ENCODE measurements at places on chromosomes 6 and 20. TPM values are rescaled to one million over a fixed set of nuclear protein-coding genes. Genes with fewer than 3 reads are reported as not detected.

BIRC7 gene
- total RNA-seq, result not detected

CRISP2 gene
- total RNA-seq, result not detected

IL20RA gene
- 0.88 TPM for total RNA-seq

TNNC2 gene
- 0.59 TPM for total RNA-seq

ENPP4 gene
- total RNA-seq, result 6.8 TPM

VSX1 gene
- not detected for total RNA-seq

LAMA4 gene
- total RNA-seq, result 300 TPM

KIF13A gene
- total RNA-seq, result 21.2 TPM

SHLD1 gene
- 9.7 TPM for total RNA-seq

GRCh38 chr6:148364056-148364824, 21.6 kb downstream of the SASH1 start:
- H3K4me1 ChIP-seq, result no peaks in the 10 kb centered on the region
- peak; percentile 37 for DNase-seq
- no peaks in the 10 kb centered on the region for H3K27me3 ChIP-seq
- no peaks in the 10 kb centered on the region for H3K36me3 ChIP-seq
- H3K27ac ChIP-seq, result peak overlapping the region; percentile 51

GRCh38 chr20:4953881-4954280, 47.4 kb downstream of the SLC23A2 start:
- H3K27ac ChIP-seq, result no peak overlapping the region
- H3K4me3 ChIP-seq, result no peak overlapping the region
- no peaks in the 10 kb centered on the region for H3K27me3 ChIP-seq
- no peaks in the 10 kb centered on the region for H3K4me1 ChIP-seq
- no peak for DNase-seq

GRCh38 chr20:63083831-63084562, 77.2 kb upstream of the BHLHE23 start:
- H3K36me3 ChIP-seq, result no peaks in the 10 kb centered on the region
- H3K4me1 ChIP-seq, result no peaks in the 10 kb centered on the region
- no peaks in the 10 kb centered on the region for H3K27me3 ChIP-seq

DNA sequence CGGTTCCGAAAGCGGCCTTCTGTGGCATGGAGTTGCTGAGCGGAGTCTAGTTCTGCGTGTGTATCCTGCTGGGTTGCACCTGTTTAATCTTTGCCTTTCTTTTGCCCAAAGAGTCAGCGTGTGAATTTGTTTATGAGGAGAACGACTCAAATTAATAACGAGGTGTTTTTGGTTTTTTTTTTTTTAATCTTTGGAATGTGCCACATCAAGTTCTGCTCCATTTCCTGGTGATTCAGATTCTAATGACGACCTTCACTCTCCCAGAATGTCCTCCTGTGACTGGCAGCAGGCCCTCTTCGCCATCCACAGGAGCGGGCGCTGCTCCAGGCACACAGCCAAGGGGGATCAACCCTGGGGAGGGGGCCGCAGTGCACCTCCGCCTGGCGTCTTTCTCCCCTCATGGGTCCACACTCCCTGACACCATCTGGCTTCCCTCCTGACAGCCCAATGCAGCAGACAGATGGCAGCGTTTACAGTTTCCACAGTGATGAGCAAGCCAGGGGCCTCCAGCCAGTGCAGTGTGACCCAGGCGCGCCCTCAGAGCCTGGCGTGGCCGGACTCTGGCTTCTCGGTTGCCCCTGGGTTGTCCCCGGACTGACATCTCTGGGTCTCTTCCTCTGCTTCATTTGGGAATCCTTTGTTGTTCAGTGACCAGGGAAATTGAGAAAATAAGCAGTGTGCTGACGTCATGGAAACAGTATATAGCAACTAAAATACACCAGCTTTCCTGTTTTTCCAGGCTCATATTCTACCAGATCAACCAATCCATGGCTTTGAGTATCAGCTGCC, 27.5 kb upstream of the AFDN start:
- H3K4me3 ChIP-seq, result no peak overlapping the region
- H3K36me3 ChIP-seq, result no peaks in the 10 kb centered on the region
- DNase-seq, result no peak
- no peaks in the 10 kb centered on the region for H3K4me1 ChIP-seq
- no peaks in the 10 kb centered on the region for H3K27me3 ChIP-seq

GRCh38 chr6:90406142-90406794, 109.6 kb upstream of the BACH2 start:
- no peak overlapping the region for H3K4me3 ChIP-seq
- H3K4me1 ChIP-seq, result no peaks in the 10 kb centered on the region
- DNase-seq, result no peak
- H3K36me3 ChIP-seq, result no peaks in the 10 kb centered on the region
- H3K27ac ChIP-seq, result no peak overlapping the region

GRCh38 chr6:136137008-136137692, 113.0 kb downstream of the MTFR2 start:
- H3K27ac ChIP-seq, result no peak overlapping the region
- no peaks in the 10 kb centered on the region for H3K4me1 ChIP-seq
- no peaks in the 10 kb centered on the region for H3K27me3 ChIP-seq
- H3K4me3 ChIP-seq, result no peak overlapping the region
- H3K36me3 ChIP-seq, result no peaks in the 10 kb centered on the region

DNA sequence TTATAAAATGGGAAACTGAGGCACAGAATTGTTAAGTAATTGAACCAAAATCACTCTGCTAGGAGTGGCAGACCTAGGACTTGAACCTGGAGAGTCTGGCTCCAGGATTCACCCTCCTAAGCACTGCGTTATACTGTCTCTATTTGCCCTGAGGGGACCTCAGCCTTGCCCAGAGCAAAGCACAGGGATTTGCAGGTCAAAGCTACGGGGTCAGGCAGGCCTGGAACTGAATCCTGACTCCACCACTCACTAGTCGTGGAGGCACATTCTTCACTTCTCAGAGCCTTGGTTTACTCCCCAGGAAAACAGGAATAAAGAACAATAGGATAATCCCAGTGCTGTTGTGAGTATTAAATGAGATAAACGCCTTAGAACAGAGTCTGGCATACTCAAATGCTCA, 19.4 kb downstream of the KCNK15 start:
- H3K27me3 ChIP-seq, result no peaks in the 10 kb centered on the region
- H3K27ac ChIP-seq, result no peak overlapping the region
- DNase-seq, result no peak

DNA sequence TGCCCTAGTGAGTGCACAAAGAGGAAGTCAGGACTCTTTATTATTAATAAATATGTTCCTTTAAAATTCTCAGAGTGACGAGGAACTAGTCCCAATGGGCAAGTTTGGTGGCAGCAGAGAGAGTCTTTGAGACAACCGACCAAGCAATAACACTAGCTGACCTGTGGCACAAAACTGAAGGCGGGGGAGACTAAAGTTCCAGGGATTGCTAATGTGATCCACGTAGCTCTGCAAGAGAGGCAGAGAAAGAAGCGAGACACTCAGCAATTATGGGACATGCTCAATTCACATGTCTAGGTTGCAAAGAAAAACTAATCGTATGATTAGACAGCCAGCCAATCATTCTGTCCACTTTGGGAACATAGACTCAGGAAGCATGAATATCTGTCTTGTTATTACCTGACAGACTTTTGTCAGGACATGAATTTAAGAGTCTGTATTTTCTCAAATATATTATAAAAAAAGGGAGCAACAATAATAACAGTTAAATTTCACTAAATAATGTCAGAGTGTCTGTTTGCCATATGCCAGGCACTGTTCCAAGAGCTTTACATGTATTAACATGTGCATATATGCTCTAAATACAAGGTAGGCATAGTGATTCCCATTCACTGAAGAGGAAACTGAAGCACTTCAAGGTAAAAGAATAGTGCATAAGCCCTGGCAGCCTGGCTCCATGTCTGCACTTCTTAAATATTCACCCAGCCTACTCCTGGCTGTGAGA, 81.0 kb downstream of the COL9A1 start:
- no peak for DNase-seq
- H3K4me1 ChIP-seq, result no peaks in the 10 kb centered on the region
- no peak overlapping the region for H3K4me3 ChIP-seq
- no peaks in the 10 kb centered on the region for H3K27me3 ChIP-seq
- H3K27ac ChIP-seq, result no peak overlapping the region
- H3K36me3 ChIP-seq, result no peaks in the 10 kb centered on the region

DNA sequence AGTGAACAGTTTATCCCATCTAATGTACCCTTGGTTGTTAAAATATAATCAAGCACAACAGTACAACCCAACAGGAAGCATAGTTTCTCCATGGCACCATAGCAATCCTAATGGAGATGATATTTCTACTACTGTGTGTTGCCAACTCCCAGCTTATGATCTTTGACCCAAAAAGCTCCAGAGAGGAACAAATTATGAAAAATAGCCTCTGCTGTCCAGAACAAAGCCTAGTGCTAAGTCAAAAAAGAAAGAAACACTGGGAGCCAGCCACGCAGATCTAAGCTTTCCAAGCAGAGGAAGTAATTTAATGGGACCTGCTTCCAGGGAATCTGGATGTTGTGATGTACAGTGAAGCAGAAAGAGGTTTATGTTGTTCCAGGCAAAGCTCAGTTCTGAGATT, 52.2 kb upstream of the TASP1 start:
- no peaks in the 10 kb centered on the region for H3K36me3 ChIP-seq
- DNase-seq, result no peak
- H3K27ac ChIP-seq, result no peak overlapping the region
- H3K27me3 ChIP-seq, result no peaks in the 10 kb centered on the region

DNA sequence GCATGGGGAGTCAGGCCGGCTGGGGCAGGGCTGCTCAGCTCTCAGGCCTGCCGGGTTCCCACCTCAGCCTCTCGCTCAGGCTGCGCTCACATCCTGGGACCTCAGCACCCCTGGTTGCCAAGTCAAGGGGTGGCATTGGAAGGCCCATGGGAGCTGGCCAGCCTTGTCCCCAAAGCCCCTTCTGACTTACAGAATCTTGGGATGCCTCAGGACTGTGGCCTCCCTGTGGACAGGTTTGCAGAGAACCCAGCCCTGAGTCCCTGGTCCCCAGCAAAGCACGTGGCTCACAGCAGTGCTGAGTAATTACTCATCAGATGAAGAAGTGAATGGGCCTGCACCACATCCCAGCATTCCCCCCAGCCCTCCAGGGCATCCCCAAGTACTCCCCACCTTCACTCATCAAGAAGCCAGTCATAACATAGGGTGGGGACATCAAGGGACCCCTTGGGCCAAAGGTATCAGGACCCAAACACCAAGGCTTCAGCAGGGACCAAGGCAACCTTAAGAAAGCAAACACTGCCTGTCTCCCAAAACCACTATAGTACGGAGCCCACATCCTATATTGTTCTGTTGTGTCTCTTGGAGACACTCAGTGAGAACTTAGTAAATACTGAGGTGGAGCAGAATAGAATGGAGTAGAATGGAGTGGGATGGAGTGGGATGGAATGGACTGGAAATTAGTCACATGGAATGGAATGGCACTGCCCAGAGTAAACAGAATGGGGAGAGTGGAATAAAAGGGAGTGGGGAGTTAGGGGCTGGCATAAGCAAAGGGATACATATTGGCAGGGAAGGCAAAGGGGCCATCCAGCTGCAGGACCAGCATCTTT, 3.6 kb downstream of the PGC start:
- H3K4me3 ChIP-seq, result no peak overlapping the region
- H3K4me1 ChIP-seq, result no peaks in the 10 kb centered on the region

DNA sequence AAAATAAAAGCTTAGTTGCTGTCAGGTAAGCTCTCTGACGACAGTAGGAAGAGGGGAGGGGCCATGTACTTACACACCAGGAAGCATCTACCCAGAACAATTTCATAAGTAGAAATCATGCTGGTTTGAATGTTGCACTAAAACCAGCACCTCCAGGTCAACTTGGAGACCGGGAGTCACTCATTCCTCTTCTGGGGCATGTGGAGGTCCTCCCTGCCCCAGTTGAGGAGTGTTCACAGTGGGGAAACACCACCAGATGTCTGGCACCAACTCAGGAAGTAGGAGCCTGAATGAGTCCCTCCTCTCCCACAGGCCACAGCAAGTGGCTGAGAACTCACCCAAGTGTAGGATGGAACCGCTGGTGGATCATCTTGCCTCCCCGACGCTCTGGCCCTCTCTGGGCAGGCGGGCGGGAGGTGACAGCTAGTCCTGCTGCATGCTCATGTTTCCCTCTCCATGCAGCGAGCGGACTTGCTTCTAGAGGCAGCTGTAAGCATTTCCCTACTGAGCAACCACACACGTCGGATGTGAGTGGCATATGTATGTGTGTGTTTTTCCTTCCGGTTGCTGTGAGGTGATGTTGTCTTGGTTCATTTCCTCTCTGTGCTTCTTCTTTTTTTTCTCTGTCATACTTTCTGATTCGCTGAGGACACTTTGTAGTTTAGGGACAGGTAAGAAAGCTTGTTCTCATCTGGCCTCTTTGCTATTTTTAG, 149.5 kb upstream of the NEDD9 start:
- H3K27ac ChIP-seq, result no peak overlapping the region
- no peak for DNase-seq
- no peaks in the 10 kb centered on the region for H3K36me3 ChIP-seq
- H3K4me1 ChIP-seq, result no peaks in the 10 kb centered on the region
- no peak overlapping the region for H3K4me3 ChIP-seq

DNA sequence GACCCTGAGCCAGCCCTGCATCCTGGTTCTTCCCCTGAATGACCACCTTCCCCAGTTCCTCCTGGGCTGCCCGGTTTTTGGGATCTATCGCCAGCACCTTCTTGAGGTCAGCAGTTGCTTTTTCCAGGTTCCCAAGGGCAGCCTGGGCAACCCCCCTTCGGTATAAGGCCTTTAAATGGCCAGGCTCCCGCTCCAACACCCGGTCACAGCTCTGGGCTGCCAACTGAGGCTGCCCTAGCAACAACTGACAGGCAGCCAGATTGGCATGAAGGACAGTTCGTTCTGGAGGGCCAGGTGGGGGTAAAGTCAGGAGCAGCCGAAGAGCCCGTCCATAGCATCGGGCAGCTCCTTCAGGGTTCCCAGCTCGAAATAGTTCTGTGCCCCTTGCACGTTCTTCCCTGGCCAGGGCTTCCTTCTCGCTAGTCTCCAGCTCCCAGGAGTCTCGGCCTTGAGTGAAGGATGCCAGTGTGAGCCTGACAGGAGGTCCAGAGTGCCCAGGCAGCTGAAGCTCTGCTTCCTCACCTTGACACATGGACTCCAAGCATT, 778 bp upstream of the ATF6B start:
- no peak for DNase-seq
- H3K27ac ChIP-seq, result peak overlapping the region; percentile 98
- no peaks in the 10 kb centered on the region for H3K27me3 ChIP-seq
- no peaks in the 10 kb centered on the region for H3K36me3 ChIP-seq
- H3K4me1 ChIP-seq, result no peaks in the 10 kb centered on the region
- H3K4me3 ChIP-seq, result peak overlapping the region; percentile 4

DNA sequence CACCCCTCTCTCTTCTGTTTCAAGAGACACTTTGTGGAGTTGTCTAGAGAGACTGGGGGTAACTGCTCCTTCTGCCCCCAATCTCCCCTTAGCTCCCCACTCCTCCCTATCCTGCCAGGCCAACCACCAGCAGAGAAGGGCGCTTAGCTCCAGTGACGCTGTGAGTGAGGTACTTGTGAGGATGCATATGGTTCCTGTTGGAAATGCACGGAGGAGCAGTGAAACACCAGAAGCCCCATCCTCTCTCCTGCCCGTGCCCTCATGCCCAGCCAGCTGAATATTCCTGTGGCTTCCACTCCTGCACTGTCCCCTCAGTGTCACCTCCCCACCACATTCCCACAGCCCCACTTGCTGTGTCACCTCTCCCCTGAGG, 11.9 kb downstream of the NT5E start:
- peak overlapping the region; percentile 85 for H3K27ac ChIP-seq
- DNase-seq, result no peak
- H3K27me3 ChIP-seq, result no peaks in the 10 kb centered on the region
- peaks cover 25% of the 10 kb centered on the region for H3K4me1 ChIP-seq
- no peaks in the 10 kb centered on the region for H3K36me3 ChIP-seq

Data from uterus (tissue), 4 donors.